CD4-positive, alpha-beta T cell treated with Interleukin-10 for 1 hour (primary cell): ENCODE measurements at places on chromosomes 3 and 15.

- no peak for DNase-seq
Observed at GRCh38 chr3:186286114-186286513, 75.9 kb downstream of the DGKG start.

- DNase-seq: peak; percentile 74
Observed at GRCh38 chr3:101635954-101636798, 40.8 kb downstream of the ZBTB11 start.

DNA sequence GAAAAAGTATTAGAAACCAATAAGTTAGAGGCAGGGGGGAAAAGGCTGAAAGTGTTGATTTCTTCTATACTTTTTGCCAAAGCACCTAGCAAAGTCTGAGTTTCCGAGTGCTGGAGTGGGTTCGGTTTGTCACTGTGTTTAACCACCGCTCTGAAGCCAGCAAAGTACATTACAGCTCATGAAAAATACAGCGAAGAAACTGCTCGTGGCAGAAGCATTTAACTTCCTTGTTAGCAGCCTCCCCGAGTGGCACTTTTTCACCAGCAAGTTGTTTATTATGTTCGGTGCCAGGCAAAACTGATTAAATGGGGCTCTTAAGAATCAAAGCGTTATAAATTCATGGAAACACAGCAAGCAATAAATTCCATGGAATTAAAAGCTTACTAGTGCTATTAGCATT lies 313.6 kb downstream of the FOXP1 start:
- DNase-seq: no peak

DNA sequence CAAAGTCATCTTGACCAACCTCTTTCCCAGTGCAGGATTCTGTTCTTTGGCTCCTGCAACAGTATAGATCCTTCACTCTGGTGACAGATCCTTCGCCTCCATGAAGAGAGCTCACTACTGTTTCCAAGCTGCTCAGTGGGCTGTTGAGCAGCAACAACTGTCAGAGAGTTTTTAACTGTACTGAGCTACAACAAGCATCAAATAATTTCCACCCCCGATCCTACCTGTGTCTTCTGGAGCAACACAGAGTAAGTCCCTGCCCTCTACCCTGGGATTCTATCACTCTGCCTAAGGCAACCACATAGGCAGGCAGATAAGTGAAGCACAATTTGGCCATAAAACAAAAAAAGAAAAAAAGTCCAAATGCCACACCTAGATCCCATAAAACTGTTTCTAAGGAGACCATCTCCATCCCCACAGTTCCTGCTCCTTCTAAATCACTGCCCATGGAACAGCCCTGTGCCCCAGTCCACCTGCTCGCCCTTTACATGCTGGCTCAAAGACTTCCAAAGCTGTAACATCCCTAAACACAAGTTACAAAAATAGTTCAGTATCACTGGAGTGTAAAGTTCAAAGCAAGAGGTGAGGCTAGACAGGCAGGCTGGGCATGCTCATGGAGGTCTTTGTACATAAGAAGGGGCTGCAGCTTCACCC lies 37.8 kb upstream of the ANPEP start:
- DNase-seq: no peak

GRCh38 chr3:74603292-74603691 lies 11.2 kb downstream of the CNTN3 start:
- no peak for DNase-seq

DNA sequence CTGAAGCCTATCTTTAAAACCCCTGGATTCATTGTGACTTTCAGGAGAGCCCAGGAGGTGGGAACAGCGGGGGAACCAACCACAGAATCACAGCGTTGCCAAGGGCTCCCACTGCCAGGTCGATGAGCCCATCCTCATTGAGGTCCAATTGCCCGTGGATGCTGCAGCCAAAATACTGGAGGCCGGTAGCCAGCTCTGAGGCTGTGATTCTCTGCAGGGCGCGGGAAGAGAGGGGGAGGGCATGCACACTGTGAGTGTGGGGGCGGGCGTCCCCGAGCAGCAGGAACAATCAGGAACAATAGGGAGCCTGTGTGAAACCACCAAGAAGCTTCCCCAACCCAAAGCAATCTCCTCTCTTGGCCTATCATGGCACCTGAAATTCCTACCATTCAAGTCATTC lies 53.4 kb downstream of the FEM1B start:
- no peak for DNase-seq

GRCh38 chr15:71334873-71335272 lies 219.6 kb downstream of the THSD4 start:
- no peak for DNase-seq

GRCh38 chr3:95567346-95567745 lies 1247.0 kb upstream of the EPHA6 start:
- no peak for DNase-seq

DNA sequence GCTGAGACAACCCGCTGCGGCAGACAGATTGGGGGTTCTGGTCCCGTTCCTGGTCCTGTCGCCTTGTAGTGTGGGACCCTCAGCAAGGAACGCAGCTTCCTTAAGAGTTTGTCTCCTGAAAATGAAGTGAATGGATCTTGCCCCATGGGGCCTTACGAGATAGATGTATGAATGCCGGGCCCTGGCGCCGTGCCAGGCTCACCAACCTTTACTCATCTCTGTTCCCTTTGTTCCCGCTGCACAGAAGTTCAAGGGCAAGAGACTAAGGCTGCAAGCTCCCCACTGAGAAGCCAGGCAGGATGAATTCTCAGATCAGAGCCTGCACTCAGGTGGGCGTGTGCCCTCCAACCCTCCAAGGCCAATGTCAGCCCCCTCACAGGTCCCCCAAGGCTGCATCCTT lies 162.7 kb upstream of the IQSEC1 start:
- no peak for DNase-seq

GRCh38 chr3:3085782-3086181 lies 24.4 kb downstream of the IL5RA start:
- DNase-seq: no peak

DNA sequence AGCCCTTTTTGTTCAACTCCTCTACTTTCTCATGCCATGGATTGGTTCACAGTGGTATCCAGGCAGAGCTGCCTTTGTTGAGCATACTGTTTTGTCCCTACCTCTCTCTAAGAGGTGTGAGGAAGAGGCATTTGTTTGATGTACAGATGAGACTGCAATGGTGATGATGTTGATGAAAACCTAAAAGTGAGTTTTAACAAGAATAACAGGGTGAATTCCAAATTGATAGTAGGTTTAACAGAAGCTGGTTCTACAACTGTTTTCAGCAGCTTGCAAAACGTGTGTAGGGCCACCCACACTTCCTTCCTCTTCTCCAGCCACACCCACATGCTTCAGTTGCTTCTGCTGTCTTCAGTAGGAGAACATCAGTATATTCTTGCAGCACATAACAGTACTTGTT lies 10.2 kb downstream of the SNRK start:
- peak; percentile 79 for DNase-seq

DNA sequence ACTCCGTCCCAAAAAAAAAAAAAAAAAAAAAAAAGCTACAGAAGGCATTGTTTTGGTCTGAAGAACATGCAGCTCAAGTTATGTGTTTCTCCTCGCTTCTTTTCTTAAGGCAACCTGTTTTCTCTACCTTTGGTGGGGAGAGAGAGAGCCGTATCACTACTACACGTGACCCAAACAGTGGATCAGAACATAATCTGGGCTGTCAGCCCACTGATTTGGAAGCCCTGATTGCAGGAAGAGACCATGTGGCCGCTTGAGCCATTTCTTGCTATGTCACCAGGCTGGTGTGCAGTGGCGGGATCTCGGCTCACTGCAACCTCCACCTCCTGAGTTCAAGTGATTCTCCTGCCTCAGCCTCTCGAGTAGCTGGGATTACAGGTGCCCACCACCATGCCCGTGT lies 69.8 kb downstream of the ABTB1 start:
- no peak for DNase-seq

- DNase-seq: no peak
Observed at GRCh38 chr3:43348852-43349574, 62.7 kb downstream of the SNRK start.

GRCh38 chr3:170226426-170226960 lies 4.3 kb downstream of the PRKCI start:
- no peak for DNase-seq

- DNase-seq: no peak
Observed at GRCh38 chr15:41256577-41257038, 25.5 kb downstream of the CHP1 start.

- DNase-seq: no peak
Observed at GRCh38 chr3:62710751-62711150, 164.5 kb downstream of the CADPS start.

DNA sequence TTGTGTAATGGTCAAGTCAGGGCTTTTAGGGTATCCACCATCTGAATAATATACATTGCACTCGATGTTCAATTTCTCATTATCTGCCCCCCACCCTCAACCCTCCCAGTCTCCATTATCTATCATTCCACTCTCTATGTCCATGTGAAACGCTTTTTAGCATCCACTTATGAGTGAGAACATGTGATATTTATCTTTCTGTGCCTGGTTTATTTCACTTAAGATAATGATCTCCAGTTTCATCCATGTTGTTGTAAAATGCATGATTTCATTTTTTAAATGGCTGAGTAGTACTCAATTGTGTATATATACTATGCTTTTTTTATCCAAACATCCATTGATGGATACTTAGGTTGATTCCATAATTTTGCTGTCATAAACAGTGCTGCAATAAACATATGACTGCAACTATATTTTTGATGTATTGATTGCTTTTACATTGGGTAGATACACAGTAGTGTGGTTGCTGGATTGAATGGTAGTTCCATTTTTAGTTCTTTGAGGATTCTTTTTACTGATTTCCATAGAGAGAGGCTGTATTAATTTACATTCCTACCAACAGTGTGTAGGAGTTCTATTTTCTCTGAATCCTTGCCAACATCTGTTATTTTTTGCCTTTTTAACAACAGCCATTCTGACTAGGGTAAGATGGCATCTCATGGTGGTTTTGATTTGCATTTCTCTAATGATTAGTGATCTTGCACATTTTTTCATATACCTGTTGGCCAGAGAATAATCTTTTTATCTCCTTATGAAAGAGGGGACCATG lies 332.9 kb upstream of the TGFBR2 start:
- DNase-seq: no peak

DNA sequence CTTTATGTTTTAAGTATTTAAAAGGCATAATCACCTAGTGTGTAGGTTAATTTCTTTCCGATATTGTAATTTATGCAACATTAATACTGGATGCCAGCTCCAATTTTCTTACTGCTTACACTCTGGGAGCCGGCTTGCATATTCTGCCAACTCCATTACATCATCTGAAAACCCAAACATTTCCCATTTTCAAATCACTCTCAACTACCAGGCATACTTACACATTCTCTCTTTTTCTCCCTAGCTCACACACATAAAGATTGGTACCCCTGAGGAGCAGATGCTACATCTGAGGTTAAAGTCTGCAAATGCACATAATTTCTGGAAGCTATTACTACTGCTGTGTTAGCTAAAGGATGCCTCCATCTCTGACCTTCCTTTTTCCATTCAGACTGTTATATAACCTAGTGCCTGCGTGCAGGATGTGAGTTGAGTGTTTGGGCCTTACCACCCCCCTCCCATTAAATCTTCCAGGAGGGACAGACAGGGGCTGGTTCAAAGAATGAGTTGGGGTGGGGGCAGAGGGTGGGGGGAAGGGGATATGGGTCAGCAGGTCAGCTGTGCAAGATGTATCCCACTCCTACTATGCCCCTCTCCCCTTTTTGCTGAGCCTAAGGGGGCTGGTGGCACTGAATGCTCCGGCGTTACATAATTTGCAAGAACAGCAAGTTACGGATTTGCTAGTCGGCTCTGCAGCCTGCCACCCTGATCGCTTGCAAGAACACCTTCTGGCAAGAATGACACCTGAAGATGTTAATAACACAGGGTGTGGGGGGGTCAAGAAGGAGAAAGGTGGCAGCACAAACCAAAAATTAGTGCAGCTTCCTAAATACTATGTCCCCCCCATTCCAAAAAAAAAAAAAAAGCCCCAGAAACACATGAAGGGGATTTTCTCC lies 2.5 kb downstream of the RORA start:
- no peak for DNase-seq

- DNase-seq: no peak
Observed at GRCh38 chr3:156211583-156211982, 91.2 kb downstream of the KCNAB1 start.

- DNase-seq: no peak
Observed at GRCh38 chr15:27970661-27971392, 128.3 kb downstream of the OCA2 start.

DNA sequence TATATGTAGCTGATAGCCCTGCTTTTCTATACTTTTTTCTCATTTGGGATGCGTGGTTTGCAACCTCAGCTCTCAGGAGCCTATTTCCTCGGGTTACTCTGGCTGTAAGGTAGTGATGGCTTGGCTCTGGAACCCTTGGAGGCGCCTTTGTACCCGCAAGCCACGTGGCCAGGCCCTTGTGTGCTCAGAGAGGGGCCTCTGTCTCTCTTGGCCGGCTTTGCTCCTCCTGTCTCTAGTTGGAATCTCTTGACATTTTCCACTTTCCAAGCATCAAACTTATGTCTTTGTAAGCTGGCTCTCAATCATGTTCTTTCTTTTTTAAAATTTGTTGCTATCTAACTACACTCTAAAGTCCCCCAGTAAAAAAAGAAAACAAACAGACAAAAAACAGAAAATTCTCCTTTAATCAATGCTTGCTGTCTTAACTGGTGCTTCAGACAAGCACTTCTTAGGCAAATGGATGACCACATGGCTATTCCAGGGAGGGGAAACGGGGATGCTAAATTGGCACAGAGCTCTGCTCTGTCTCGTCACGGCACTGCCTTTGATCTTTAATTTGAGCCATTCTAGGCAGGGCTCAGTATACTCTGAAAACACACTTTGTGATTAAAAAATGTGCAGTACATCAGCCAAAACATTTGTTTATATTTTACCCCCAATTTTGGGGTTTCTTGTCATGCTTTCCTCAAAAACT lies 180.4 kb upstream of the NR2E3 start:
- DNase-seq: no peak

DNA sequence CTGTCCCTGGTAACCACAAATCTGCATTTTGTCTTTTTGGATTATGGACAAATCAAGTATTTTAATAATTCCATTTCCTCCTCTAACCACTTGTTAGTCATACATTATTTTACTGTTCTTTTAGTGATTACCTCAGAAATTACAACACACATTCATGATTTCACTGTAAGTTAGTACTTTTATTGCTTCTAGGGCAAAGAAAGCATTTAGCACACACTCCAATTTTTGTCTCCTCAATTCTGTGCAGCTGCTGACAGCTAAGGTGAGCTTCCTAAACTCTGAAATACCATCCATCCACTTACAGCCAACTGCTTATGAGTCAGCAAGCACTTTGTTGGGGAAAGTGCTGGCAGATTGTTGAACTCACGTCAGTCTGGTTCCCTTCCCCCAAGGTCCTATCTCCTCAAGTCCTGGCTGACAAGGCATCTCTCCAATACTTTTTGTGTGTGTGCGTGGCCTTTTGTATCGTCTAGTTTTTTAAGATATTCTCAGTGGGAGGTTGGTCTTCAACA lies 49.4 kb upstream of the TNFAIP8L3 start:
- DNase-seq: no peak

- peak; percentile 24 for DNase-seq
Observed at GRCh38 chr15:31080591-31081014, 20.9 kb downstream of the TRPM1 start.
